Stimulated activated naive B cell treated with anti-CD40 and anti-IgM and Interleukin-4, amounts not matched to agents 10 μg/mL and 1 μg/mL and 100 μg/mL, for 72 hours (primary cell): ENCODE measurements at places on chromosomes 7 and 10.

DNA sequence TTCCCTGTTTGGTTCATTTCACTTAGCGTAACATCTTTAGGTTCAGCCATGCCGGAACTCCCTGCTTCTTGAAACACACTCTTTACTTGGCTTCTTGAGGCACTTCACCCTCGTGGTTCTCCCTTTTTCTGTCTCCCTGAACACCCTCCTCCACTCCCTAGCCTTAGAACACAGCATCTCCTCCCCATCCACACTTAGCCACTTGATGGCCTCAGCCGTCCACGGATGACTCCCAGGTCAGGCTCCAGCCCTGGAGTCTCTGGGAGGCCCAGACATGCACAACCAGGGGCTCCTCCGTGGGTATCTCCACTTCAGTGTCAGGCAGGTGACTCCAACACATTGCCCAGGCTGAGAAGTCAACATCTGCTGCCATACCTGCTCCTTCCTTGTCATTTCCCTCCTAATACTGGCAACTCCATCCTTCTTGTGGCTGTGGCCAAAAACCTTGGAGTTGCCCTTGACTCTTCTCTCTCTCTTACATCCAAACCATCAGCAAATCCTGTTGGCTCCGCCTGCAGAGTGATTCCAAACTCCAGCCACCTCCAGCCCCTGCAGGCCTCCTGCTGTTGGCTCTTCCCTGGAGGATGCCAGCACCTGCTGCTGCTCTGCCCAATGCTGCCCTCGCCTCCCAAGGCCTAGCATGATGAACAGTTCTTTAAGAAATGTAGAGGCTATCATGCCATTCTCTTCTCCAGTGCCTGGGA lies 8.4 kb upstream of the INMT start:
- no peak for DNase-seq

GRCh38 chr10:35563261-35563891 lies 41.8 kb upstream of the GJD4 start:
- peak; percentile 13 for DNase-seq

GRCh38 chr7:148700661-148701064 lies 2.0 kb downstream of the CUL1 start:
- DNase-seq: no peak

DNA sequence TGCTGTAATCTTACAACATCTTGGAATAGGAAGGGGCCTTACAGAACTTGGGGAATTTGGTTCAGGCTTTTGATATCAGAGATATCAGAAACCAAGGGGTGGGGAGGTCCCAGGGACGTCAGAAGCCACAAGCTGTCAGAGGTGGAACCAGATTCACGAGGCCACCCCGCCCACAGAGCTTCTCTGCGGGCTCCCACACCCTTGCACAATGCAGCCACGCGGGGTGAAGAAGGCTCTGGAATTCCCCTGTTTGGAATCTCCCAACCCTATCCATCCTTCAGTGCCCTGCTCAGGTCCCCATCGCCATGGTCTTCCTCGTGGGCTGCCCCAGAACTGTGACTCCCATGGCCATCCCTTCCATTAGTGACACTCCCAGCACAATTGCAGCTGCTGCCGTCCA lies 247.1 kb upstream of the SHH start:
- DNase-seq: no peak

- no peak for DNase-seq
These were observed 1005.8 kb upstream of the C7orf33 start for GRCh38 chr7:147584771-147585193.

- no peak for DNase-seq
These were observed 77.1 kb downstream of the HIPK2 start for GRCh38 chr7:139700505-139701235.

GRCh38 chr10:26455567-26456315 lies 17.6 kb downstream of the APBB1IP start:
- DNase-seq: no peak

- DNase-seq: no peak
These were observed 185.3 kb upstream of the PCLO start for GRCh38 chr7:83347945-83348444.

DNA sequence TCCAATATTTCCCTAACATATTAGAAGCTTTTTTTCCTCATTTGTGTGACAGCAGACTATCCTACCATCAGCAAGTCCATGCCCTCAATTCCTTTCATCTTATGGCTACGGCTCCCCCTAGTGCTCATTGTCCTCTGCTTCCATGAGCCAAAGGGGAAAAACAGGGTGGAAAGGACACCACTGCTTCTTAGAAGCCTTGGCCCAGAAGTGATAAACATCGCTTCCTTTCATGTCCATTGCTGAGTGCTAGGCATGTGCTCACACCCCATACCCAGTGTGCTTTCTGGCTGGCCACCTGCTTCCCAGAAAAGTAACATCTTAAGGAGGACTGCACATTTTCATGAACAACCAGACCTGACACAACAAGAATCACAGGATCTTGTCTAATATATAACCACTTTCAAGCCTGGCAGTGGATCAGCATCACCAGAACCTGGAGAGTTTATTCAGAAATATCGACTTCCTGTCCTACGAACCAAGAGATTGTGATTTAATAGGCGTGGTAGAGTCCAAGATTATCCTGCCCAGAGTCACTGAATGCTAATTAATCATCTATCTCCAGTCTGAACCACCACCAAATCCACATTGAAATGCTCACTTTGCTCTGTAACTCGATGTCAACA lies 650.5 kb upstream of the SORCS1 start:
- peak; percentile 13 for DNase-seq

GRCh38 chr7:28988091-28988490 lies 30.0 kb upstream of the TRIL start:
- no peak for DNase-seq

DNA sequence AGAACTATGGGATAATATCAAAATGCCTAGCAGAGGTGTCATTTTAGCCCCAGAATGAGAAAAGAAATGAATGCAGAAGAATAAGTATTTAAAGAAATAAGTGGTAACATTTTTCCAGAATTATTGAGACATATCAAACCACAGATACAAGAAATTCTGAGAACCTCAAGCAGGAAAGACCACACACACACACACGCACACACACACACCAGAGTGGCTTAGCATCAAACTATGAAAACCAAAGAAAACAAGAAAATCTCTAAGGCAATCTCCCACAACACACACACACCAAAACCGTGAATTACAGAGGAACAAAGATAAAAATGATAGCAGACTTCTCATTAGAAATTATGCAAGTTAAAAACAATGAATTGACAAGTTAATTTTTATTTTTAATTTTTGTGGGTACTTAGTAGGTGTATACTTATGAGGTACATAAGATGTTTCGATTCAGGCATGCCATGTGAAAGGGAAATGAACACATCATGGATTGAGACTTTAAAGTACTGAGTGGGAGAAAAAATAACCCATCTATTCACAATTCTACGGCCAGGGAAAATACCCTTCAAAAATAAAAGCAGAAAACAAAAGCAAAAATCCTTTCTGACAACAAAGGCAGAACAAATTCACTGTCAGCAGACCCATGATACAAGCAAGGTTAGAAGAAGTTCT lies 14.6 kb downstream of the PPIF start:
- no peak for DNase-seq

GRCh38 chr10:51224671-51225161 lies 150.4 kb downstream of the PRKG1 start:
- DNase-seq: no peak

GRCh38 chr7:155560982-155561686 lies 14.8 kb upstream of the CNPY1 start:
- no peak for DNase-seq

- no peak for DNase-seq
These were observed 78.1 kb downstream of the MYOF start for GRCh38 chr10:93404048-93404354.

DNA sequence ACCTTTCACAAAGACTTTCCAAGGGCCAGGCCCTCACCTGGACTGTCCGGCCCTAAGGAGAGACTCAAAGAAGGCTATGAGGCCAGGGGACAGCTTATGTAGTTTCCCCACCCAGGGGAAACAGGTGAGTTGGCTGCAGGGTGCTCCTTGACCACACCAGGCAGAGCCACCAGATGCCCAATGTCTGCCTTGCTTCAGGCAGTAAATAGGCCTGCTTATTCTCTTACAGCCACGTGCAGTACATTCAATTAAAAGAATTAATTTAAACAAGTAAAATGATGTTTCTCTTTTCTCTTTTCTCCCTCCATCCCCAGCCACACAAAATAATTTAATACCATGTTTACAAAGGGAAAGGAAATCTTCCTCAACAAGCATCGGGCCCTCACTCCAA lies 66.6 kb upstream of the ABLIM1 start:
- DNase-seq: no peak

- DNase-seq: no peak
These were observed 222.1 kb upstream of the RHOBTB1 start for GRCh38 chr10:61166065-61166464.

GRCh38 chr7:101308245-101309085 lies 13.1 kb downstream of the IFT22 start:
- peak; percentile 14 for DNase-seq

- no peak for DNase-seq
These were observed 40.4 kb downstream of the IFIT5 start for GRCh38 chr10:89454561-89455347.

DNA sequence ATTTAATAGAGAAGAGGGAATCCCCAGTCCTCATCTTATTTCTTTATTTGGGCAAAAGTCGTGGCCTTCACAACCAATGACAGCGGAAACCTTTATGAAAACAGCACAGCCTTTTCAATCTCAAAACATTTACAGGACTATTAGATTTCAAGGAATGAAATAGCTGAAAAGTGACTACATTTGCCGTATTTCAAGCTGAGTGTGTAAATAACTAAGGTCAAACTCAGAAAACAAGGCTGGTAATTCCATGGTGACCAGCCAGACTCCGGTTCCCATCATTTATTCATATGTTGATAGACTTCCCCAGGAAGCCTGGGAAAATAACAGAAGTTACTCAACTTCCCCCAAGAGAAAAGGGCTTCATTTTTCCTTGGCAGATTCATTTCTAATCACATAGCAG lies 457.3 kb upstream of the NFE2L3 start:
- no peak for DNase-seq

GRCh38 chr7:30852308-30852684 lies 59.4 kb upstream of the AQP1 start:
- DNase-seq: no peak

- DNase-seq: no peak
These were observed 232.1 kb upstream of the SEMA3C start for GRCh38 chr7:81150951-81151361.

- no peak for DNase-seq
These were observed 156.7 kb downstream of the BTAF1 start for GRCh38 chr10:92080244-92080643.

DNA sequence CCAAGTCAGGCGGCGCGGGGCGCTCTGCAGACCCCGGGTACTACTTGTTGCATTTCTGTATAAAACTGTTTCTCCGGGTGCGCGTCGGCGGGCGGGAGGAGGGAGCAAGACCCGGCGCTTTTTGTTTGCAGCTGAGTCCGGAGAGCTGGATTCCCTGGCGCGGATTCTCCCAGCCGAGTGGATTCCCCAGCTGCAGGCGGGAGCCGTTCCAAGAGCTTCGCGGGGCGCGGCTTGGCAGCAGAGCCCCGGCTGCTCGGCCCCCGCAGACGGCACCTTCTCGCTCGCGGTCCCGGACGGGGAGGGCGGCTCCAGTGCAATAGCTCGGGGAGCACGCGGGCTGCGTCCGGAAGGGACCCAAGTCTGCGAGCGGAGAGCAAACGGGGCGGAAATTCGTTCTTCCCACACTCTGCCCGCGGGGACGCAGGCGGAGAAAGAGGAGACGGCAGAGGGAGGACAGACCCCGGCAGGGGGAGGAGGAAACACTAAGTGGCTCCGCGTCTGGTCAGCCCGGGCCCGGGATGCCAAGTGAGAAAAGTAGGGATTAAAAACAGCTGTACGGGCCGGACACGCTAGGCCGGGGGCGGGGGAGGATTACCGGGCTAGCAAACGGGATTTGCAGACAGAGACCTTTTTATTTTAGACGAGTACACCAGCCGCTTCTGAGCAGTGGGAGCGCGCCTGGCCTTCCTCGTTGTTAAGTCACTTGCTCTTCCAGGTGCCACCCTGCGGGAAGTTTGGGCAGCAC lies at the start of gene TRIL:
Gene TRIL, minus strand, starts transcription at position 96 of the 745 bp plus-strand sequence. CDS start 284 bp downstream, outside the sequence.
- no peak for DNase-seq

DNA sequence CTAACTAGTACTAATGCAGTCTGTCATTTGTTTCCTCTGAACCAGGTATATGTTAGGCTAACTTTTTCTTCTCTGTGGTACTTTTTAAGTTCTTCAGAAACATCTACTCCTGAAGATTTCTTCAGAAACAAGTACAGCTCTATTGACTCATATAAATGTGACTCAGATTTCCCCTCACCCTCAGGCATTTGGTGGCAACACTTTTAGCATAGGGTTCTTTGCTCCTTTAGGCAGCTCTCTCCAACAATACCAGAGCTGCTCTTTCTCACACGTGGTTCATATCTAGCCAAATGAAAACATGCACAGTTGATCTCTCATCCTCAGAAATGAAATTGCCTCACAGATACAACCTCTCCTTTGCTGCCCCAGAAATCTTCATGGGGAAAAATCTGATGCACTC lies 939.8 kb downstream of the SORCS1 start:
- no peak for DNase-seq

GRCh38 chr10:131559450-131559911 lies 248.0 kb upstream of the TCERG1L start:
- no peak for DNase-seq

- no peak for DNase-seq
These were observed 16.4 kb upstream of the NDUFA5 start for GRCh38 chr7:123573896-123574467.

GRCh38 chr10:47339186-47339735 lies 8.9 kb upstream of the RBP3 start:
- DNase-seq: no peak

DNA sequence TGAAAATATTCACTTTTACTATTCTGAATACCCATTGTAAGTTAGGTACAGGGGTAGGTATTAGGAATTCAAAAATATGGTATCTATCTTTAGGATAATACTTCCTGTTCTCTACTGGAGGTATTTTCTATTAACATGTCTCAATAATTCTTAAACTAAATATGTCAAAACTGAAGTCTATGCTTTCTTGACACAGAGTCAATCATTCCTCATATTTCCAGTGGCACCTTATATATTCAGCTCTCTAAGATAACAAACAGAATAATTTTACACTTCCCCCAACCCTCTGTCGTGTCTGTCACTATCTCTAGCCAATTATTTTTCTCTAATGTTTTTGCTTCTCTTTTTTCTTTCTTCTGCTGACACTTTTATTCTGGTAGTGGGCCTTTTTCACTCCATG lies 138.9 kb downstream of the TMEM26 start:
- no peak for DNase-seq

DNA sequence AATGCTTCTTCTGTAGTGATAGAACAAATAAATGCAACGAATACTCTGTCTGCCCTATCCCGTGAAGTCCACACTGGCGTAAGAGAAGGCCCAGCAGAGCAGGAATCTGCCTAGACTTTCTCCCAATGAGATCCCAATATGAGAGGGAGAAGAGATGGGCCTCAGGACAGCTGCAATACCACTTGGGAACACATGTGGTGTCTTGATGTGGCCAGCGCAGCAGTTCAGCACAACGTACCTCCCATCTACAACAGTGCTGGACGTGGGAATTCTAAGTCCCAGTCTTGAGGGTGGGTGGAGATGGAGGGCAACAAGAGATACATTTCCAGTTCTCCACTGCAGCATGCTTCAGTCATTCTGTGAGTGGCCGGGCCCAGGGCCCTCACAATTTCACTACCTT lies 45.8 kb downstream of the FIGNL1 start:
- DNase-seq: no peak

- no peak for DNase-seq
These were observed 30.3 kb upstream of the JAKMIP3 start for GRCh38 chr10:132035476-132035875.
